ENCODE measurements at places on chromosomes 12 and 14. TPM values are rescaled to one million over a fixed set of nuclear protein-coding genes. Genes with fewer than 3 reads are reported as not detected.

DNA sequence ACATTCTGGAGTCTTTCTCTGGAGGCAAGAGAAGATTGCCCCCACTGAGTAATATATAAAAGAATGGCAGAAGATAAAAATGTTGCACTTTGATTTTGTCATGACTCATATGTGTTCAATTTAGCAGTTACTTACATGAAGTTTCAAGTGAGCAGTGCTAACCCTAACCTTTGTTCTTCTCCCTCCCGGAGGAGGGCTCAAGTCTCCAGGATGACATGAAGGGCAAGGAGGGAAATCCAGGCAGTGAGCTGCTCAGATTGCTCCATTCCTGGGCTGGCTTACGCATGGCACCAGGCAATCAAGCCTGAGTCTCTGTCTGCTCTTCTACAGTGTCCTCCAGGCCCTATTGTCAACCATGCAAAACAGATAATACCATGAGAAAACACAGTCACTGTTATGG, 322.3 kb downstream of the DUSP6 start:
- H3K36me3 ChIP-seq: peaks cover 32% of the 10 kb centered on the region
- H3K4me3 ChIP-seq: no peak overlapping the region
- DNase-seq: no peak
- no peak overlapping the region for H3K27ac ChIP-seq
- peaks cover 29% of the 10 kb centered on the region for H3K4me1 ChIP-seq

PIP4K2C gene
- 21.4 TPM for total RNA-seq

GRCh38 chr12:896031-896430, 53.5 kb downstream of the RAD52 start:
- H3K27ac ChIP-seq: no peak overlapping the region
- DNase-seq: no peak
- no peaks in the 10 kb centered on the region for H3K27me3 ChIP-seq
- H3K4me3 ChIP-seq: no peak overlapping the region
- no peaks in the 10 kb centered on the region for H3K4me1 ChIP-seq
- peaks cover 46% of the 10 kb centered on the region for H3K36me3 ChIP-seq

DNA sequence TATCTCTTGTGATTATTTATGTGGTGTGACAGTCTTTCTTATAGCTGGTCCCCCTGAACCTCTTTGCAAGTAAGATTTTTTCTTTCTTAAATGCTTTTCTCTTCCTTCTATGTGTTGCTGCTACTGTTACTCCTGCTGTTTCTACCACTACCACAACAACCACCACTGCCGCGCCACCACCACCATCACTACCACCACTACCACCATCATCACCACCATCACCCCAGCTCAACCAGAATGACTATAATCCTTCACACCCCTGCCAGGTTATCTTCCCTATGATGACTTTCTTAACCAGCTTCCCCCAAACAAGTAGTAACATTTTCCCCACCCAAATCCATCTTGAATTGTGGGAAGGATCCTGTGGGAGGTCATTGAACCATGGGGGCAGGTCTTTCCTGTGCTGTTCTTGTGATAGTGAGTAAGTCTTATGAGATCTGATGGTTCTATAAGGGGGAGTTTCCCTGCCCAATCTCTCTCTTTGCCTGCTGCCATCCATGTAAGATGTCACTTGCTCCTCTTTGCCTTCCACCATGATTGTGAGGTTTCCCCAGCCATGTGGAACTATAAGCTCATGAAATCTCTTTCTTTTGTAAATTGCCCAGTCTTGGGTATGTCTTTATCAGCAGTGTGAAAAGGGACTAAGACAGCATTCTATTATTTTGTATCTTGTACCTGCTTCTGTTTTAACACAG, 52.2 kb downstream of the CHST11 start:
- DNase-seq: no peak
- peaks cover 58% of the 10 kb centered on the region for H3K36me3 ChIP-seq
- peak overlapping the region; percentile 34 for H3K4me3 ChIP-seq

DNA sequence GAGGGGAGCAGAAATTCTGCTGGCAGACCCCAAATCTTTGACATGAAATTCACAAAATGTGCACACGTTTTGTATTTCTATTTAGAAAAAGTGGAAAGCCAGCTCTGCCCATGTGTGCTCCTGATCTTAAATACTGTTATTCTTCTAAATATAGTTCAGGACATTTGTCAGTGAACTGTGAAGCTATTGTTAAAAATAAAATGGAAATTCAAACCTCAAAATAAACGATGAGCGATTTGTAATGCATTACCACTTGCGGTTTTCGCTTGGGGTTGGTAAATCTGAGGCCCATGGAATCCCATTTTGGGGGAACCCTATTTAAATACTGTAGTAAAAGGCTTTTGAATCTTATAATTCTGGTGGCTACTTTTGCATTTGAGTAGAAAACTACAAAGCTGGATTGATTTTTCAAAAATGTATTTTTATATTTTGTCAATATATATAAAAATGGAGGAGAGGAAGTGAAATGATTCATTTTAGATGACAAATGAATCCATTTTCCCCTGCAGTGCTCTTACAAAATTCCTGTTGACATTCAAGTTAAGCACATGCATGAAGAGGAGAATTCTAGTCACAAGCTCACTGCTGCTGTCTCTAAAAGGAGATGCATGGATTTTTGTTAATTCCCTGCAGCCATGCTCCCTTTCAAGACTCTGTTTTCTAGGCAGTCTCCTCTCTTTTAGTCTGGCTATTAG, 47.1 kb downstream of the FLRT2 start:
- H3K27me3 ChIP-seq: no peaks in the 10 kb centered on the region
- H3K27ac ChIP-seq: no peak overlapping the region
- no peak for DNase-seq
- no peak overlapping the region for H3K4me3 ChIP-seq
- H3K4me1 ChIP-seq: no peaks in the 10 kb centered on the region
- H3K36me3 ChIP-seq: no peaks in the 10 kb centered on the region

Measured in activated CD8-positive, alpha-beta memory T cell treated with anti-CD3 and anti-CD28 coated beads, Interleukin-2, amount 10 ng/mL, durations not matched to agents 7 days and 5 days (primary cell).